ENCODE measurements at places on chromosomes 4 and X.

DNA sequence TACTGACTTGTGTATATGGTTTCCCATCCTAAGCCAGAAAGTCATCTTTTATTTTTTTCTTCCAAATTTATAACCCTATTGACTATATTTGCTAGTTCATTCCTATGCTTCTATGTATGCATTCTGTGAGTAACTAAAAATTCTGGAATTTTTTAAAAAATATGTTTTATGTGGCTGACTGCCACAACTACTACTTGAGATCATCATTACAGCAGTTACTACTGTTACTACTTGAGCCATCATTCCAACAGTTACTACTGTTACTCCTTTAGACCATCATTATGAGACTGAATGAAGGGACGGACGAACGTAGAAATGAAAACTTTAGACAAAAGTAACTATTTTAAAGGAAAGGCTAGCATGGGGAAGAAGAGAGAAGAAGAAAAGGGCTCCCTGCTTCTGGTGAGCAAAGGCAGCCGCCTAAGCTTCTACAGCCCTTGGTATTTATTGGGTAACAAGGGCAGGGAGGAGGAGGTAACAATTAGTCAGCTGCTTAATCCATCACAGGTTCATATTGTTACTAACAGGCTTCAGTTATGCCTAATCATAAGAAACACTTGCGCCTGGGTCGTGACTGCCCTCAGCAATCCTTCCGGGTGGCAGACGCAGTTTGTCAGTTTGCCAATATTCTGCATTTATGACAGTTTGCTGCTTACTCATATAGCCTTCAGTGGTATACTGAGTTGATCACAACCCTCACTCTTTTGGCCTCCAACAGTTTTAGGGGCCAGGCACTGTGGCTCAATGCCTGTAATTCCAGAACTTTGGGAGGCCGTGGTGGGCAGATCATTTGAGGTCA is 80.4 kb downstream of the PDLIM5 start:
- DNase-seq = no peak

DNA sequence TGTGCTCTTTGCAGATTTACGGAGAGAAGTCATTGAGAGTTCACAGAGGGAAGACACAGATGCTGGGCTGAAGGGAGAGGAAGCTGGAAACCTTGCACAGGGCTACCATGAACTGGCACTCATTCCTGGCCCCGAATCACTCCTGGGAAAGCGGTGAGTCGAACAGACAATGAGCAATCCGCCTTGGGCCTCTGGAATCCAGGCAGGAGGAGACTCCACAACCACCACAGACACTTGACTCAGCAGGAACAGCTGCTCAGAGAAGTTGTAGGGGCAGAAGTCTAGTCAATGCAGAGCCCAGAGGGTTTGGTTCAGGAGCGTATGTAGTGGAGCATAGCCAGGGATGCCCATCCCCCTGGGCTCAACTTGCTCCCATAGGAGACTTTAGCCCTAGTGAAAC is 62.8 kb upstream of the GRIA3 start:
- DNase-seq = no peak

- DNase-seq = peak; percentile 57
Measured at GRCh38 chrX:53716328-53717088, 30.0 kb upstream of the HUWE1 start.

DNA sequence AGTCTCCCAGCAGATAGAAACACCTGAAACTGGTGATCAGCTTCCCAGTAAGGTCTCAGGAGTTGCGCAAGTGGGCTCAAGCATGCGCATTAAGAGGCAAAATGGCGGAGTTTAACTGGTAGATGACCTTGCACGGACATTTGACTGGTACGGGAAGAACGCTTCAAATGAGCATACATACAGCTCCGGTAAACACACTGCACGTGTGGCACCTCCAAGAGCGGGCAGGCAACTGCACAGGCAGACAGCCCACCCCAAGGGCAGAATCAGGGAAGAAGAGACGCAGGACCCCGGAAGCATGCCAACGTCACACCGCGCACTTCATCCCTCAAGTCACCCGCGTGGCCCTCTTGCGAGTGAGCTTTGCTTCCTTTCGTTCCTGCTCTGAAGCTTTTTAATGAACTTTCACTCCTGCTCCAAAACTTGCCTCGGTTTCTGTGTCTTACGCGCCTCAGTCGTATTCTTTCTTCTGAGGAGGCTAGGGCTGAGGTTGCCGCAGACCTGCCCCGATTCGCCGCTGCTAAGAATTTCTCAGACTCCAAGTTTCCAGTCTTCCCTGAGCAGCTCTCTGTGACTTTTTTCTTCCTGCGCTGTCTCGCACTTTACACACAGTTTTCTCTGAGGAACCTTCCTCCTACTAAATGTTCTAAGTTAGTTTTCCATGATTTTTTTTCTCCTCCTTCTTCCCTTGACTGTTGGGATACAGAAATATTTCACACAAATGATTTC is 180.7 kb upstream of the ZFP42 start:
- no peak for DNase-seq

DNA sequence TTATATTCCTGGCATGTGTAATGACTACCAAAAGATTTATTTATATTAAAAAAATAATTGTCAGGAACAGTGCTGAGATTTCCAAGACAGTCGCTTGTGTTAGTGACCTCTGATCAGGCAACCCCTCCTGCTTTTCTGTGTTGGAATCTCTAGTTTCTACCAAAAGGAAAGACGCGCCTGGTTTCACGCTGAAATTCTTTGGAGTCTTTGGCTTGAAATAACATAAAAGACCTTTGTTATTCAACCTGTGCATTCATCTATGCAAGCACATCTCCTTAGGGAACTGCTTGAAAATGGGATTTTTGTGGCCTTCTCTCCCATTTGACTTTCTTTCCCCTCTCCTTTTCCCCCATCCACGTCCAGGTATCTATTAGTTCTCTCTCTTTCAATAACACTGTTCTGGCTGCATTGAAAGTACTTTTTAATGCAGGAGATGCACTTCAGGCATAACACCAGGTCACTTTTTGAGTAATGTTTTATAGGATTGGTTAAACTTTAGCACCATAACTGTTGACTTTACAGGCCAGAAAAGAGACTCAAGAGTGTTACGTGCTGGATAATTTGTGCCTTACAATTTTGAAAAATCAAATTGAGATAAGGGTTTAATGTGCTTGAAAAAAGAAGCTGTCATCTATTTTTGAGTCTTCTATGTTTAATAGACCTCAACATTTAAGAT is 172.7 kb downstream of the GPAT3 start:
- DNase-seq = no peak

GRCh38 chr4:612052-612748 is 13.2 kb upstream of the PDE6B start:
- no peak for DNase-seq

- no peak for DNase-seq
Measured at GRCh38 chrX:111868726-111869638, 7.0 kb upstream of the TRPC5OS start.

Data from RCC 7860 (cell line).